Osteocyte (in vitro differentiated cells): ENCODE measurements at places on chromosomes 3 and 15. TPM values are rescaled to one million over a fixed set of nuclear protein-coding genes. Genes with fewer than 3 reads are reported as not detected.

Gene MASP1
- not detected in 2 replicates for total RNA-seq

Gene ITIH1
- total RNA-seq: not detected in 2 replicates

Gene KLHL40
- not detected in 2 replicates for total RNA-seq

Gene STXBP5L
- total RNA-seq: not detected in 2 replicates

Gene GOLGA8S
- 0.30 and 0.44 TPM in 2 replicates for total RNA-seq

Gene GPR27
- 0.63 and 0.94 TPM in 2 replicates for total RNA-seq

DNA sequence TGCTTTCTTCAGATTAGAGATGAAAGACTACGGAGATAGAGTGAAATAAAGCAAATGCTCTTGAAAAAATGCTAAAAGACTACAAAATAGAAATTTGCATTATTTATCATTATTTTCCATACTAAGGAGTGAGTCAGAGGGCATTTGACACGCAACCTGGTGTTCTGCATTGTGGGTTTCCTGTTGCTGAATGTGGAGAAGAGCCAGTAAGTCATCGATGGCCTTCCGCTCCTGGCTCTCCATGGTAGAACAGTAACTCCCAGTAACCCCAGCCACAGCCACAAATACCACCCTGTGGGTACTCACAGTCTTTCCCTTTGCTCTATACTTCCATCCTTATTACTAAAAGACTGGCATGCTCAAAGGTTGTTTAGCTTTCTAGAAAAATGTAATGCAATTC, 61.5 kb downstream of the CGGBP1 start:
- H3K36me3 ChIP-seq: no peaks in the 10 kb centered on the region
- no peak for DNase-seq
- H3K4me3 ChIP-seq: no peak overlapping the region
- no peaks in the 10 kb centered on the region for H3K4me1 ChIP-seq
- peaks cover 59% of the 10 kb centered on the region for H3K27me3 ChIP-seq
- H3K27ac ChIP-seq: no peak overlapping the region

DNA sequence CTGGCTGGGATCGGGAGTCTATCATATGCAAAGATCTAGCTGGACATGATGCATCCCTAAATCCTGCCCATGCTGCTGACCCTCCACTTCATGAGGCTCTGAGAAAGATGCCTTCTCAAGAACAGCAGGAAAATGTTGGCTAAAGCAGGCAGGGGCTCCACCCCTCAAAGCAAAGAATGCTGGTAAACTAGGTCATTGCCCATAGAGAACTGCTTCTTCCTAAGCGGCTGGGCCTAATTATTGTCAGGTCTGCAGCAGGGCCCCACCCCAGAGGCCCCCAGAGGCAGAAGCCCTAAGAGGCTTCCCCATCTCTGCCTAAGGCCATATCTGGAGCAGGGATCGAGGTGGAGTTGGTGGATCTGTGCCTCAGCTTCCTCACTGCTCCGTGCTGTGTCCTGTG, 447.4 kb upstream of the PROK2 start:
- no peak for DNase-seq
- H3K27ac ChIP-seq: no peak overlapping the region
- H3K4me3 ChIP-seq: no peak overlapping the region
- peaks cover 6% of the 10 kb centered on the region for H3K4me1 ChIP-seq

DNA sequence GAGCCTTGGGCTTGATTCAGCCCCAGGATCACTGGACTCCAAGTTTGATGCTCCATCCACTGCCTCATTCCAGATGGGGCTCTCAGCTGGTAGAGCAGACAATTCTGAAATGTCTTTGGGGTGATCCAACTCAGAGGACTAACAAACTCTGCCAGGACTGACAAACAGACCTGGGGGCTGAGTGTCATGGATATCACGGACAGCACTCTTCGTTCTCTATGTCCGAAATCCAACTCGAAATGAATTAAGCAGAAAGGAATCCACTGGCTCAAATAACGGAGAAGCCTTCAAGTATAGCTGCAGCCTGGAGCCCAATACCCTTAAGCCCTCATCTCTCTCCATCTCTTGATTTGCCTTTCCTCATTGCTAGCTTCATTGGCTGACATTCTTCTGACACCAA, 14.2 kb downstream of the SLC38A3 start:
- H3K27me3 ChIP-seq: peaks cover 3% of the 10 kb centered on the region
- no peak for DNase-seq
- no peaks in the 10 kb centered on the region for H3K4me1 ChIP-seq

DNA sequence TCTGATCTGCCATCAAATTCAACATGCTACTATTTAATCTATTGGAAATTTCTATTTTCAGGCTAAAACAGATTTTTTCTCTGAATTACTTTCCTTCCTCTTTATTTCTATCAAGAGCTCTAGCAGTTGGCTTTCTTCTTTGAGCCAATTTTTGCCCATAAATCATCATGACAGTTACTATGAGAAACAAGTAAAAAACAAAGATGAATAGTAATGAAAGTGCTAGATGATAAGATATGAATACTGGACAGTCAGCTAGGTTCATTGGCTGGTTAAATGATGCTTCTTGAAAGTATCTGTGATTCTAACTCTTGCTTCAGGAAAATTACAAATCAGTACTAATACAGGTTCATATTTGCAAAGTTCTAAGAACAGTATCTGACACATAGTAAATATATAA, 38.6 kb upstream of the NANOGP8 start:
- H3K27ac ChIP-seq: no peak overlapping the region
- H3K27me3 ChIP-seq: no peaks in the 10 kb centered on the region
- H3K36me3 ChIP-seq: no peaks in the 10 kb centered on the region
- H3K4me3 ChIP-seq: no peak overlapping the region

GRCh38 chr15:89326316-89326715, 8.3 kb downstream of the POLG start:
- H3K27ac ChIP-seq: no peak overlapping the region
- H3K4me3 ChIP-seq: no peak overlapping the region
- H3K27me3 ChIP-seq: no peaks in the 10 kb centered on the region

- no peaks in the 10 kb centered on the region for H3K27me3 ChIP-seq
- no peaks in the 10 kb centered on the region for H3K4me1 ChIP-seq
- DNase-seq: no peak
- no peak overlapping the region for H3K4me3 ChIP-seq
- no peaks in the 10 kb centered on the region for H3K36me3 ChIP-seq
Observed at GRCh38 chr3:3509665-3510064, 289.6 kb upstream of the LRRN1 start.

DNA sequence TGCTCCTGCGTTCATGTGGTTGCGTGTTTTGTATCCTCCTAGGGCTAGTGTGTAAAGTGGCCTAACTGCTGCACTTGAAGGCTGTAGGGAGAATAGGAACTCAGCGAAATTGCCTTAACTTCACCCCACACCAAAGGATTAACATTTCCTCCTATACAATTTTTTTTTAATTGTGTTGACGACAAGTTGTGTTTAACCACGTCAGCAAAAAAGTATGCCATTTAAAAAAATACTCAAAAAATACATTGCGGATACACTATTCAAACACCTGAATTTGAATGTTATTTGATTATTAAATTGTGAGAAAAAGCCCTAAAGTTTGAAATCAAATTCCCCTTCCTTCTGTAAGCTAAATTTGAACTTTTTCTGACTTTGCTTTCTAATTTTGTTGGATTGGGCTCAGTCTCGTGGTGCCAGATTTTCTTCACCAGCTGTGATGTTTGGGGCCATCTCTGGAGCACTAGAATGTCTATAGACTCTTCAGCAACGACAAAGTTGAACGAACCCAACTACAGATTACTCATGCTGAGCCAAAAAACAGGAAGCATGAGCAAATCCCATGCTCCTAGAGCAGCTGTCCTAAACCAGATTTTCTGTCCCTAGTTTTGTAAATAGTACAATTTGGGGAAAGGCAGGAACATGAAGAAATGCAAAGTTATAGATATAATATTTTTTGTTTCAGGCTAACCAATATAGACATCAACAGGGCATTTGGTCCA, 8.1 kb upstream of the SLC9A9 start:
- no peak overlapping the region for H3K27ac ChIP-seq
- H3K4me1 ChIP-seq: no peaks in the 10 kb centered on the region
- H3K36me3 ChIP-seq: no peaks in the 10 kb centered on the region

DNA sequence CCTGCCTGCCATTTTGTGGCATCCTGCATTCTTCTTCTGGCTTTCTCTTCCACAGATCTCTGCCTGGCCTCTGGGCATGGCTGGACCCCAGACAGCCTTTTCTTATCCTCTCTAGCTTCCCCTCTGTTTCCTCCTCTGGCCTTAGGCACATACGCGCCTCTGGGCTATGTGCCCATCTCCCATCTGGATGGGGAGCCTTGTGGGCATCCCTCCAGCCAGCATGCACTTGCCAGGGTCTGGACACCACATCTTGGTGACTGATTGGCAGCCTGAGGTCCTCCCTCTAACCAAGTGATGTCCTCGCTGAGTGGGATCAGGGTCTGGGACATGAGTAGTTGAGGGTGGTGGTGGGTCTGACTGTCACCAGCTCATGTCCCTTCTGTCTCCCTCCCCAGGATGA, 12.8 kb downstream of the PLEKHO2 start:
- no peak for DNase-seq
- peaks cover 76% of the 10 kb centered on the region for H3K4me1 ChIP-seq
- no peaks in the 10 kb centered on the region for H3K27me3 ChIP-seq
- H3K4me3 ChIP-seq: no peak overlapping the region

DNA sequence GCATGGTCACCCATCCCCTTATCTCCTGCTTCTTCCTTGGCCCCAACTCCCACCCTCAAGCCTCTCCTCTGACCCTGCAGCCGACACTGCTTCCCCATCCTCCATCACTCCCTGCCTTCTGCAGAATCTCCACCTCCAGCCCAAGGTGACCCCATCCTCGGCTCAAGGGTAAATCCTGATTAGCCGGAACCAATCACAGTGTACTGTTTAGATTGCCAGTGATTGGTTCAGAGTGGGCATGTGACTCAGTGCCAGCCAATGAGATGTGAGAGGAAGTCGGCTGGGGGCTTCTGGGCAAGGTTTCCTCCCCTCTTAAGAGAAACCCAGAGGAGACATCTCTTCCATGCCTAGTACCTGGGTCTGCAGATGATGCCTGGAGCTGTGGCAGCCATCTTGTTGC, 10.3 kb downstream of the CACNA2D2 start:
- H3K4me3 ChIP-seq: no peak overlapping the region
- H3K36me3 ChIP-seq: no peaks in the 10 kb centered on the region
- peaks cover 14% of the 10 kb centered on the region for H3K27me3 ChIP-seq
- no peaks in the 10 kb centered on the region for H3K4me1 ChIP-seq

DNA sequence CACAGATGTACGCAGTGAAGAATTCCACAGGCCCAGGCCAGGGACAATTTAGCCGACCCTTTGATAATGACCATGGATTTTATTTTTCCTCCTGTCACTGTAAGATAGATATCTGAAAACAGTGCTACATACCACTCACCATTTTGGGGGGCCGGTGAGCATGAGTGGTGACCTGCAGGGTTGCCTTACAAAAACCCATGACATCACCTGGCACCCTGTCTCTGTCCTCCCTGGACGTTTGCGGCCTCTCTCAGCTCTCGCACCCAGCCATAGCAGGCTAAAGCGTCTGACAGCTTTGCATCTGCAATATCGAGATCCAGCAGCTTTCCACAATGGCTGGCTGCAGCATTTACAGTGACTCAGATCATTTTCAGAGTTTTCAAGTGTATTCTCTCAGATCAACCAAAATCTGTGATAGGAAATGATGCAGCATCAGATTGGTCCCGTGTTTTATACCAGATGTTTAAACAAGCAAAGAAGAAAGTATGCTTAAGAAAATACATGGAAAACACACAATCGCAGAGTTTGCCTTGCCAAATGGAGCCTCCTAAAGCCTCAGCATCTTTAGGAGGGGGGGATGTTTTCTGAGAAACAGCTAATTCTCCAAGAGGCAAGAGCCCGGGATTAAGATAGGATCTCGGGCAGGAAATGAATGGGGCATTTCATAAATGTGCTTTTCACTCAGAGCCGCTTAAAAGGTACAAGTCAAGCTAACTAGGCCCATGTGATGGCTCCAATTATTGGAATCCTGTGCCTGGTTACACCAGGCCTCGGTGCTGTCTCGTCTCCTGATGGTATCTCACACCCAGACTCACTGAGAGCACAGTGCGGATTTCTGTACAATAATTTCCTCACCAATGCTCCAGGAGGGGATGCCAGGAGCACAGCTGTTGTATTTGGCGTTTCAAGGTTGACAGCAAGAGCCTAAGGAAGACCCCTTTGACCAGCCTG, 257.3 kb downstream of the XXYLT1 start:
- no peaks in the 10 kb centered on the region for H3K36me3 ChIP-seq
- peaks cover 26% of the 10 kb centered on the region for H3K27me3 ChIP-seq
- DNase-seq: no peak
- no peak overlapping the region for H3K4me3 ChIP-seq

- H3K4me1 ChIP-seq: no peaks in the 10 kb centered on the region
- no peaks in the 10 kb centered on the region for H3K27me3 ChIP-seq
Observed at GRCh38 chr15:98330692-98331435, 317.5 kb upstream of the IGF1R start.

DNA sequence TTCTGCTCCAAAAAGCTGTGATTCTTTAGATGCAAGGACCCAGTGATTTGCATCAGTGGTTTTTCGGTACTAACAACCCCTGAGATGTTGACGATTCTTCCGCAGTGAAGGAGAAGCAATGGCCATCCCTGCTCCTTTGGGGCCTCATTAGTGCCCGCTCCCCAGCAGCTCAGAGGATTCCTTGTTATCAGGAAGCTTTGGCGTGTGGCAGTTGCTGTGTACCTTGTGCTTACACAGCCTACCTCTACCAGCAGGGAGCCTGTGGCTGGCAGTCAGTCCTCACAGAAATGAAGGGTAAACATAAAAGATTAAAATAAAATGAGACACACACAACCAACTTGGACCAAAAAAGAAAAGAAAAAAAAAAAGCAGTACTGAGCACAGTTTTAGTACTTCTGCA, 55.2 kb downstream of the CNTN3 start:
- H3K36me3 ChIP-seq: no peaks in the 10 kb centered on the region
- no peaks in the 10 kb centered on the region for H3K27me3 ChIP-seq
- no peak overlapping the region for H3K4me3 ChIP-seq
- no peaks in the 10 kb centered on the region for H3K4me1 ChIP-seq
- H3K27ac ChIP-seq: no peak overlapping the region

GRCh38 chr3:107545680-107546120, 22.9 kb downstream of the BBX start:
- H3K4me3 ChIP-seq: no peak overlapping the region
- no peak for DNase-seq
- peaks cover 12% of the 10 kb centered on the region for H3K36me3 ChIP-seq
- H3K27me3 ChIP-seq: no peaks in the 10 kb centered on the region
- H3K4me1 ChIP-seq: no peaks in the 10 kb centered on the region

GRCh38 chr3:112010636-112011035, 11.9 kb downstream of the TAGLN3 start:
- H3K4me1 ChIP-seq: peaks cover 30% of the 10 kb centered on the region
- no peaks in the 10 kb centered on the region for H3K36me3 ChIP-seq
- no peaks in the 10 kb centered on the region for H3K27me3 ChIP-seq
- peak overlapping the region; percentile 21 for H3K27ac ChIP-seq
- no peak for DNase-seq
- H3K4me3 ChIP-seq: no peak overlapping the region

GRCh38 chr3:185813691-185814215, 11.1 kb downstream of the IGF2BP2 start:
- peak; percentile 86 for DNase-seq
- peak overlapping the region; percentile 24 for H3K4me3 ChIP-seq
- H3K36me3 ChIP-seq: peaks cover 5% of the 10 kb centered on the region
